ENCODE measurements at places on chromosomes 2 and 18. TPM values are rescaled to one million over a fixed set of nuclear protein-coding genes. Genes with fewer than 3 reads are reported as not detected.

DNA sequence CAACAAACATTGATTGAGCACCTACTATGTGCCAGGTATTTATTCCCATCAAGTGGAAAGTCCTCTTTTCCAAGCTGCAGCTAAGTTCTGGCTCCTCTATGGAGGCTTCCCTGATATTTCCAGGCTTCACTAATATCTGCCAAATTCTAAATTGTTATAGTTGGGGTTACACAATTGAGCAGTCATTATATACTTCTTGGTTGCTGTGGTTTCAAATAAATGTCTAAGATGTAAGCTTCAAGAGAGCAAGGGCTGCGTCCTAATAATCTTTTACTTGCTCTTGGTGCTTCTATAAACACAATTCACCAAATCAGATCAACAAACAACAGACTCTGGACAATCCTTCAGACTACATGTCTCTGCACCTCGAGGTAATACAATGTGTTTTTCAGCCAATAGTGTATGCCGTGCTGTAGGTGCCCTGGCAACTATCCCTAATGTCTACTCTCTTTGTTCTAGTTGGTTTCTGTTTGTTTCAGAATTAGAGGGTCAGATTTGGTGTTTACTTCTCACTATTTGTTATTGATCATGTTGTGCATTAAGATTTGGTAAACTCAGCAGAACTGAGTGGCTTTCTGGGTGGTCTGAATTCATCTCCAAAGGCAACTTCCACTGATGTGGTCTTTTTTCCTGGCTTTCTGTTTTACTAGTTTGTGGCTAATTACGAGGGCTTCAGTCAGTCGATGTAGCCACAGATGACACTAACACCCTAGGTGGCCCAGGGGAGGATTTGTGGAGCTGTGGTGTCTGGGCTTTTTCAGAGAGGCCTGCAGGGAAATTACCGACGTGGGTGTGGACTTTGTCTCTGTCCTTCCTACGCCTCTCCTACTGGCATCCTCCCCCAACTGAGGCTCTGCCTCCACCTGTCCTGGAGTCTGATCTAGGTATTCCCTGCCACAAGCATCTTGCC is 50.4 kb downstream of the CDCA7 start:
- H3K36me3 ChIP-seq: no peaks in the 10 kb centered on the region
- no peaks in the 10 kb centered on the region for H3K4me1 ChIP-seq
- no peak overlapping the region for H3K4me3 ChIP-seq
- peaks cover 11% of the 10 kb centered on the region for H3K27me3 ChIP-seq
- DNase-seq: no peak
- no peak overlapping the region for H3K27ac ChIP-seq

GRCh38 chr2:165868211-165868610 is 74.2 kb upstream of the GALNT3 start:
- H3K4me3 ChIP-seq: no peak overlapping the region
- H3K27me3 ChIP-seq: no peaks in the 10 kb centered on the region
- H3K27ac ChIP-seq: no peak overlapping the region
- no peaks in the 10 kb centered on the region for H3K4me1 ChIP-seq

- H3K27ac ChIP-seq: no peak overlapping the region
- H3K36me3 ChIP-seq: no peaks in the 10 kb centered on the region
These were observed 109.1 kb downstream of the CDK15 start for GRCh38 chr2:201915446-201915845.

GRCh38 chr18:78408623-78409022 is 571.0 kb upstream of the SALL3 start:
- no peak for DNase-seq
- no peaks in the 10 kb centered on the region for H3K27me3 ChIP-seq
- no peaks in the 10 kb centered on the region for H3K36me3 ChIP-seq
- no peaks in the 10 kb centered on the region for H3K4me1 ChIP-seq
- no peak overlapping the region for H3K4me3 ChIP-seq

- H3K4me3 ChIP-seq: no peak overlapping the region
- H3K27ac ChIP-seq: peak overlapping the region; percentile 65
- no peaks in the 10 kb centered on the region for H3K27me3 ChIP-seq
- H3K36me3 ChIP-seq: no peaks in the 10 kb centered on the region
- DNase-seq: no peak
- H3K4me1 ChIP-seq: peaks cover 10% of the 10 kb centered on the region
These were observed 52.6 kb downstream of the CXCR4 start for GRCh38 chr2:136065384-136065783.

DNA sequence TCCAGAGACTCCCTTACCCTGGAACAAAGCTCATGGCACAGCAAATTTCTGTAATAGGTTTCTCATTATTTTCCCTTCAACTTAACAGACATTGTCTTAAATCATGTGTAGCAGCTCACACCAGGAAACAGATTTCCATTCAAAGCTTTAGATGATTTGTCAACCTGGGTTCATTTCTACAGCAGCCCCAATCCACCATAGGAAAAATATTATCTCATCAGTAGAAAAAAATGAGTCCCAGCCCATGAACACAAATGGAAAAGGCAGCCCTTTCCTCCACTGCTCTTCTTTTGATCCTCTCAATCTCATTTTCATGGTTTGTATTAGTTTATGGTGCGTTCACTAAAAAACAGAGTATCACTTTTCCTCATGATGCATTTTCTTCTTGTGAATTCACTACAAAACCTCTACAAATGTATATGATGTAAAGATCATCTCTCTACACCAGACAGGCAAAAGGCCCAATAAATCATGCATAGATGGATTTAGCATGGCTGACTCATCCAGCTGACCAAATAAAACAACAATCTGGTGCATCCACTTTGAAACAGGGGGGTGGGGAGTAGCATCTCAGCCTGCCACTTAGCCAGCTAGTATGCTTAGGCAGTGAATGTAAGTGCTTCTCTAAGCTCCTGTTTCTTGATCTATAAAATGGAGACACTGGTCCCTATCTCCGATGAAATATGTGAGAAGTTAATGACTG is 78.6 kb downstream of the SATB2 start:
- H3K27ac ChIP-seq: peak overlapping the region; percentile 13
- H3K4me3 ChIP-seq: no peak overlapping the region
- DNase-seq: peak; percentile 23
- no peaks in the 10 kb centered on the region for H3K36me3 ChIP-seq
- no peaks in the 10 kb centered on the region for H3K4me1 ChIP-seq
- no peaks in the 10 kb centered on the region for H3K27me3 ChIP-seq

DNA sequence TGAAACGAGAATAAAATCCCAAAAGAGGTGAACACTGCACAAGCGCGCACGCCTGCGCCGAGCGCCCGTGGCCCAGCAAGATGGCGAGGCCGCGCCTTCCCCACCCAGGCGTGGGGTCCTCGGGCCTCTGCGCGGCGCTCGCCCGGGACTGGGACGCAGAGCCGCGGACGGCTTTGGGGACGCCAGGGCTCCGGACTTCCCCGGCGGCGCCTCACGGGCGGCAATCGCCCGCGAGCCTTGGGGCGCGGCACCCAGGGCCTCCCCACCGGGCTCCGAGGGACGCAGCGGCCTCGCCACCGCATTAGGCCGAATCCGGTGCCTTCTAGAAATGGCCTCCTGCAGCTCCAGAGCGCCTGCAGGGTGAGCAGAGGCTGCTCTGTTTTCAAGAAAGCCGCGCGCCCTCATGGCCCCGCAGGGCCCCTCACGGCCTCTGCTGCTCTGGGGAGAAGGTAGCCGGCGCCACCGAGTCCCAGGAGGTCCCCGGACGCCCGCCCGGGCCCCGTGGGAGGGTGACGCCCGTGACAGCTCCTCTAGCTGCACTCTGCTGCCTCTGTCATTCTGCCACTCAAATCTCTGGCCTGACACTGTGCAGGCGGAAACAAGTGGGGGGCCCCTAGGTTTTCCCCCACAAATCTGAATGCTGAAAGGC is 35.9 kb upstream of the POMC start:
- DNase-seq: no peak
- no peaks in the 10 kb centered on the region for H3K4me1 ChIP-seq
- H3K27me3 ChIP-seq: no peaks in the 10 kb centered on the region
- H3K36me3 ChIP-seq: no peaks in the 10 kb centered on the region

DNA sequence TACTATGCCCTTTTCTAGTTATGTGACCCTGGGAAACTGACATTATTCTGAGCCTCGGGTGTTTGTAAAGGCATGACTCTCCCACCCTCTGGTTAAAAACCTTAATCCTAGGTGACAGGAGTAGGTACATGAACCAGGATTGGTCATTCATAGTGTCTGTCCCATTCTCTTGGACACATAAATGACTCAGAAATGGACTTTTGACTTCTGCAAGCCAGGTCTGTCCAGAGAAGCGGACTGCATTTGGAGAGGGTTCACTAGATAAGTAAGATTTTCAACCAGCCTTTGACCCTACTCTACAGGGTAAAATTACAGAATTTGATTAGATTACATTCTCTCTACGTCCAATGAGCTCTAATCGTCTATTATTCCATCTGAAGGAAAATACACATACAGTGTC is 285.9 kb downstream of the DPP10 start:
- H3K27ac ChIP-seq: no peak overlapping the region
- H3K4me3 ChIP-seq: no peak overlapping the region
- H3K4me1 ChIP-seq: no peaks in the 10 kb centered on the region
- DNase-seq: peak; percentile 8
- H3K27me3 ChIP-seq: no peaks in the 10 kb centered on the region
- no peaks in the 10 kb centered on the region for H3K36me3 ChIP-seq

DNA sequence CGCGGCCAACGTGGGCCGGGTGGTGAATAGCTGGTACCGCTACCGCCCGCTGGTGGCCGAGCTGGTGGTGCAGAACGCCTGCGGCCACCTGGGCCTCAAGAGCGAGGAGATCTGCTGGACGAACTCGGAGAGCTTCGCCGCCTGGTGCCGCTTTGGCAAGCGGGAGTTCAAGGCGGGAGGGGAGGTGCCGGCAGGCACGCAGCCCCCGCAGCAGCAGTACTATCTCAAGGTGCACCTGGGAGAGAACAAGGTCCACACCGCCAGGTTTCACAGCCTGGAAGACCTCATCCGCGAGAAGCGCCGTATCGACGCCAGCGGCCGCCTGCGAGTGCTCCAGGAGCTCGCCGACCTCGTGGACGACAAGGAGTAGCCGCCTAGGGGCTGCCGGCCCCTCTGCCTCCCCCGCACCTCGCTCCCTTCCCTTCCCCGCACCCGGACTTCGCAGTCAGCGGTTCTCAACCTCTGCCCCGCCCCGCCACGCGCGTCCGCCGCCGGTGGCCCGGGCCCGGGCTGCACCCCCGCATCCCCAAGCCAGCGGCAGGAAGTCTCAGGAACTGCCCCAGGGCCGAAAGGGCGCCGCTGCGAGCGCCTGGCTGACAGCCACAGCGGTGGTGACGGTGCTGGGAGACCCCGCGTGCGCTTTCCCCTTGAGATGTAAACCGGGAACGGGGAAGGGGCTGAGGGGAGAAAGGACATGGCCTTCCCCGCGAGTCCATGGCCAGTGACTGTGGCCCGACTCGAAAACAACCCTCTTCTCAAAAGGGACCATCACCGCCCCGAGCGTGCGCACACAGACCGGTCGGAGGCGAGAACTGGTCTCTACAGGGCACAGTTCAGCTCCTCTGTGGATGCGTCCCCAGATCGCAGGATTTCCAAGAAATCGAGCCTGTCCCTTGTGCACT is 2.2 kb downstream of the LRATD1 start:
- peaks cover 8% of the 10 kb centered on the region for H3K4me1 ChIP-seq
- H3K27ac ChIP-seq: peak overlapping the region; percentile 70
- peaks cover 13% of the 10 kb centered on the region for H3K27me3 ChIP-seq
- H3K36me3 ChIP-seq: no peaks in the 10 kb centered on the region
- peak overlapping the region; percentile 79 for H3K4me3 ChIP-seq

- no peaks in the 10 kb centered on the region for H3K27me3 ChIP-seq
- peaks cover 10% of the 10 kb centered on the region for H3K4me1 ChIP-seq
- peak overlapping the region; percentile 62 for H3K27ac ChIP-seq
- peak; percentile 14 for DNase-seq
- no peak overlapping the region for H3K4me3 ChIP-seq
These were observed 665.4 kb downstream of the BCL11A start for GRCh38 chr2:59888015-59888414.

GRCh38 chr2:231905026-231905425 is 21.2 kb downstream of the NPPC start:
- H3K27me3 ChIP-seq: no peaks in the 10 kb centered on the region
- no peaks in the 10 kb centered on the region for H3K4me1 ChIP-seq
- H3K27ac ChIP-seq: no peak overlapping the region
- no peak for DNase-seq
- H3K36me3 ChIP-seq: no peaks in the 10 kb centered on the region
- H3K4me3 ChIP-seq: no peak overlapping the region

- no peaks in the 10 kb centered on the region for H3K36me3 ChIP-seq
- H3K27me3 ChIP-seq: no peaks in the 10 kb centered on the region
- DNase-seq: no peak
- H3K4me1 ChIP-seq: peaks cover 13% of the 10 kb centered on the region
These were observed 2.7 kb downstream of the MIB1 start for GRCh38 chr18:21743166-21743832.

DNA sequence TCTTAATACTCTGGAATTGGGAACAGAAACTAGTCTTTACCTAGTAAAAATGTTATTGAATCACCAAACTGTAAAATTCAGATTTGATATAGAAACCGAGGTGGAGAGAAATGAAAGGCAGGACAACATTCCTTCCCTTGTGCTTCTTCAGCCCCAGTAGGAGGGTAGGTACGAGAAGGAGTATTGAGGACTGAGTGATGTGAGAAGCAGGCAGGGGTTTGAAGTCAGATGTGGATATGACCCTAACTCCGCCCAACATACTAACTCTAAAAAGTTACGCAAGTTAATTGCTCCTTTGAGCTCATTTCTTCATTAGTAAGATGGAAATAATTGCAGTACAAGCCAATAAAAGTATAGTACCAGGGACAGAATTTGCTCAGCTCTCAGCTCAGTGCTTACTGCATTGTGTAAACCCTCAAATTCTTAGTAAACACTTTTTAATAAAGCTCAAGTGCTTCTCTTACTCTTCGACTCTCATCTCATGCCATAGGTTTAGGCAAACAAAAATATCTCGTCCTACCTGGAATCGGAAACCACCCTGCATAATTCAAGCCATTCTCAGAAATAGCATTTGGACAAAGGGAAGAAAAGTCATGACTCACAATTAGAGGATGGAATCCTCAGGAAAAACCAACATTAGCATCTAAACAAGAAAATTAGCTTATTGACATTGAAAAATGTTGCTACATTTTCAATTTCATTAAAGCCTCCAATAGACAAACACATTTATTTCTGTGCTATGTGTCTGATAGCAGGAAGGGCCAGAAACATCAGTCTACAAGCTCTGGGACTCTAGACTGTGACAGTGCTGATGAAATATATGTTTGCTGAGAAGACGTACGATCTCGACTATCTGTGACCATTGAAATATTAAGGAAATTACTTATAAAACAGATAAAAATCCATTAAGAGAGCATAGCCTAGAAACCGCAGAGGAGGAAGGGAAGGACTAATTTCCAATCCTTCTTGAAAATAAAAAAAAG is 161.3 kb downstream of the HNMT start:
- no peak for DNase-seq
- no peaks in the 10 kb centered on the region for H3K36me3 ChIP-seq
- no peak overlapping the region for H3K4me3 ChIP-seq
- H3K27me3 ChIP-seq: no peaks in the 10 kb centered on the region

CNGA3 gene
- 0.13 TPM for total RNA-seq

DCC gene
- 3.5 TPM for total RNA-seq

CDH2 gene
- 132 TPM for total RNA-seq

FAM228B gene
- total RNA-seq: 14.9 TPM

CDH7 gene
- total RNA-seq: 2.9 TPM

FHOD3 gene
- 2.6 TPM for total RNA-seq

SNRNP200 gene
- total RNA-seq: 60.9 TPM

XDH gene
- total RNA-seq: 4.0 TPM

ABCA12 gene
- total RNA-seq: 0.44 TPM

UGT1A1 gene
- 0.53 TPM for total RNA-seq

FEV gene
- not detected for total RNA-seq

Measured in hepatocyte (in vitro differentiated cells).